ENCODE measurements at places on chromosomes 11 and 22. TPM values are rescaled to one million over a fixed set of nuclear protein-coding genes. Genes with fewer than 3 reads are reported as not detected.

UCP2 gene
- 36.8 TPM for total RNA-seq

MMP7 gene
- 1.3 TPM for total RNA-seq

LRRC32 gene
- 0.53 TPM for total RNA-seq

SUSD2 gene
- 5.5 TPM for total RNA-seq

EML3 gene
- 83.2 TPM for total RNA-seq

FIBIN gene
- total RNA-seq = not detected

DNA sequence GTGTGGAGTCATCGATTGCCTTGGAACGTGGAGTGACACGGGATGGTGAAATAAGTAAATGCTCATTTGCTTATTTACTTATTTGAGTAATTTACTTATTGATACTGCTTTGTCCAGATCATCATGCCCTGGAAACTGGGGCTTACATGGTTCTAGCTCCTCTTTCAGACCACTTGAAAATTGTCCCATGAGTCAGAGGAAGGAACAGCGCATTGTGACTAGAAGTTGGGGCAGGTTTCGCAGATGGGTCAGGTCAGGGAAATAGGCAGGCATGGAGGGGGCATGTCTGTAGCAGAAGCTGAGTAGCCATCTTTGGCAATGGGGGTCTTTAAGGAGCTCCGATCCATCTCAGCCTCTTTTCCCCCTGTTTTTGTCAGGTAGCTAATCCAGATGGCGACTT, 104.2 kb upstream of the SORL1-AS1 start:
- H3K4me1 ChIP-seq = peaks cover 13% of the 10 kb centered on the region
- DNase-seq = no peak
- peaks cover 73% of the 10 kb centered on the region for H3K27me3 ChIP-seq
- H3K27ac ChIP-seq = no peak overlapping the region

DNA sequence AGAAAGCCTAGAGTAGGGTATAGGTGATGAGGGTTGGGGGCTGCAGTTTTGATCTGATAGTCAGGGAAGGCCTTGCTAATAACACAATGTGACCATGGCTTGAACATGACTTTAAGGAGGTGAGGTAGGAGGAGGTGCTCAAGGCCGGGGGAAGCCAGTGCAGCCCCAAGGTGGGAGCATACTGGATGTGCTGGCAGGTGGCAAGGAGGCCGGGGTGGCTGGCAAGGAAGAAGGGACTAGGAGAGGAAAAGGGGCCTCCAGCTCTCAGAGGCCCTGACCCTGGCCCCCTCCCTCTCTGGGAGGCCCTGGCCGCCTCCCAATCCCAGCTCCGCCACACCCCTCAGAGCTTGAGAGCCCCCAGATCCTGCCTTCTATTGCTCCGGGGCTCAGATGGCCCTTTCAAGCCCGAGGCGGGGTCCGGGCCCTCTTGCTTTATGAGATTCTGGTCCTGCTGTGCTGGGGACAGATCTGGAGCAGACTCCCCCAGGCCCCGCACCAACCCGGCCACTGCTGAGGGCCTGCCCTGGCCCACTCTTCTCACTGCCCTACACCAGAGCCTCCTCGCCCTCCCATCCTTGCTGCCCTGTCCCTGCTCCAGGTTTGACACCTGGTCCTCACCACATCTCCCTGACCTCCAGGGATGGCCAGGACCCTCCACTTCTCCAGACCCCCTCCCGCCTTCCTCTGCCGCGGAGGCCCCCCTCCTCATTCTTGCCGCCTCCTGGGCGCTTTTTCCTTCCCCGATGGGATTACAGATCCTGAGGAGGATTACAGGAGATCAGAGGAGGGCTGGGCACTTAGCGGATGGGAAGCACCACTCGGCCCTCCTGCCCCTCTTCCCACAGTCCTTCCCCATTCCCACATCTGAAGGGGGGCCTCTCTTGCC, 1.8 kb downstream of the PITPNM1 start:
- DNase-seq = no peak
- H3K4me3 ChIP-seq = peak overlapping the region; percentile 97
- H3K27ac ChIP-seq = no peak overlapping the region
- peaks cover 32% of the 10 kb centered on the region for H3K4me1 ChIP-seq
- no peaks in the 10 kb centered on the region for H3K27me3 ChIP-seq

DNA sequence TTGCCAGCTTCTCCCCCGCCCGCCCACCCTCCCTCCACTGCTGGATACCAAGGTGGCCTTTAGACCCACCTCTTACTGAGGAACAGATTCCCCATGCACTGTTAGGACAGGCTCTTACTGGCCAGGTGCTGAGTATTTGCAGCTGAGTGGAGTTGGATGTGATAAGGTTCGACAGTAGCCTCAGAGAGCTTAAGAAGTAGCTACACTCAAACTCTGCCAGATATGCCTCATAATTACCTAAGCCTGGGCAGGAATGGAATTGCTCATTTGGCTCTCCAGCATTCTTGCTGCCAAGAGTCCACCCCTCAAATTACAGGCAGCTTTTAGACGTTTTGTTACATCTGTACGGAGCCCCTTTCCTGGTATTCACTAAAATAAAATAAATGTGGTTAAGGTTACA, 9.6 kb downstream of the FAM181B start:
- DNase-seq = no peak
- H3K4me3 ChIP-seq = no peak overlapping the region
- no peaks in the 10 kb centered on the region for H3K27me3 ChIP-seq
- no peaks in the 10 kb centered on the region for H3K36me3 ChIP-seq

DNA sequence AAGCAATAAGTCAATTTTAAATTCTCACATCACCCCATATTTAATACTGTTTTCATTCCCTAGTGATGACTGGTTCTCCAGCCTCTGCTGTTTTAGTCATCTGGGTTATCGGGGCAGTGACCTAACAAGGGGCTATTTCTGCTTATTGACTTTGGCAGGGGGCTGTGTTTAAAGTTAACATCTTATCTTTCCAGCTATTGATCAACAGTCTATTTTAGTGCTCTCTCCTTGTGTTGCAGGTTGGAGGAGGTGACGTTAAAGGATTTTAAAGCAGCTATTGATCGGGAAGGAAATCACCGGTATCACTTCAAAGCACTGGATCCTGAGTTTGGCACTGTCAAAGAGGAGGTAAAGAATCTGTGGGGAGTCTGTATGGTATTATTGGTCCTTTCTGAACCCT, 7.7 kb upstream of the DLAT start:
- no peak overlapping the region for H3K27ac ChIP-seq
- H3K4me1 ChIP-seq = peaks cover 30% of the 10 kb centered on the region
- no peaks in the 10 kb centered on the region for H3K36me3 ChIP-seq

GRCh38 chr22:37300551-37301017, 18.3 kb downstream of the CYTH4 start:
- H3K27me3 ChIP-seq = no peaks in the 10 kb centered on the region
- no peak overlapping the region for H3K27ac ChIP-seq
- peaks cover 20% of the 10 kb centered on the region for H3K4me1 ChIP-seq

DNA sequence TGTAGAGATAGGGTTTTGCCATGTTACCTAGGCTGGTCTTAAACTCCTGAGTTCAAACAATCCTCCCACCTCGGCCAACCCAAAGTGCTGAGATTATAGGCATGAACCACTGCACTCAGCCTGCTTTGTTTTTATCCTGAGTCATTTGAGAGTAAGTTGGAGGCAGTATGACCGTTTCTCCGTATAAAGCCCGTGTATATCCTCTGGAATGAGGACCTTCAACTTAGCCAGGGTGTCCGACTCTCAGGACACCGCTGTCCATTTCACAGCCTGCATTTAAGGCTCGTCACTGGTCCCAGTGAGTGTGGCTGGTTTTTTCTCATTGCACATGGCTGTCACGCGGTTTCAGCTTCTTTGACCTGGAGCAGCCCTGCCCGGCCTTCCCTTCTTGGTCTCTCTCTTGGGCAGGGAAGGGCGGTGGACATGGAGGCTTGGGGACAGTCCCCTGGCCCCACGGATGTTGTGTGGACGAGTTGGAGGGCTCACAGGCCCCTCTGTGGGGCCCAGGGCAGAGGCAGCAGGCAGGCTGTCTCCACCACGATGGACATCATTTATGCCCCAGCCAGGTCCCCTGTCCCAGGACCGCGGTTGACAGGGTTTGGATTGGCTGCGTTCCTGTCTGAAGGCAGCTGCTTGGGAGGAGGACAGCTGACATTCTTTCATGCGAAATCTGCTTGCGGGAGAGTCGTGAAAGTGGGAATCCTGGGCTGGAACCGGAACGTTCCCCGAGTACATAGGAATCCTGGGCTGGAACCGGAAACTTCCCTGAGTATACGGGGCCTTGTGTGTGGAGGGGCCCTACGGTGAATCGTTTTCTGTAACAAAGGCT, 93.3 kb downstream of the KCNQ1 start:
- DNase-seq = no peak
- no peak overlapping the region for H3K27ac ChIP-seq
- H3K27me3 ChIP-seq = peaks cover 6% of the 10 kb centered on the region
- no peak overlapping the region for H3K4me3 ChIP-seq
- H3K4me1 ChIP-seq = peaks cover 11% of the 10 kb centered on the region

DNA sequence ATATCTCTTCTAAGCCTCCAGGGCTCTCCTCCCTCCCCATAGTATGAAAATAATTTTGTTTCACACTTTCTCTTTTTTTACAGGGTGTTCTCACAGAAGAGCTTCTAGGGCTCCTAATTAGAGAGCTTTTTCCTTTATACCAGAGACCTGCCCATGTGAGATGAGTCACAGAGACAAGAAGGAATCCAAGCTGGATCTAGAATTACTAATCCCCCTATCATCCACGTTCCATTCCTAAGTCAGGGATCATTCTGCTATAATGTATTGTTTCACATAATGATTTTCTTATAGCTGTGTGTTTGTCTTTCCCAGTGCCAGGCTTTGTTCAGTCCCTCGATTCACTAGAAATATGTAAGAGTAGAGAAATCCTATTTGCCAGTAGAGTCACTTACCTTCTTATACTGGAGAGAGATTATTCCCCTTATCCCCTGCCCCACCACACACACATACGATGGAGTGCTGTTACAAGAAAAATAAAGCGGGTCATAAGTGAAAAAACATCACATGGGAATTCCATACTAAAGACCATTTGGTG, 778.3 kb upstream of the LRRC4C start:
- no peaks in the 10 kb centered on the region for H3K4me1 ChIP-seq
- no peak overlapping the region for H3K27ac ChIP-seq
- H3K4me3 ChIP-seq = no peak overlapping the region
- H3K36me3 ChIP-seq = no peaks in the 10 kb centered on the region
- no peak for DNase-seq

GRCh38 chr11:45817191-45817590, 12.2 kb downstream of the SLC35C1 start:
- no peak overlapping the region for H3K4me3 ChIP-seq
- H3K4me1 ChIP-seq = peaks cover 3% of the 10 kb centered on the region
- H3K27me3 ChIP-seq = no peaks in the 10 kb centered on the region

DNA sequence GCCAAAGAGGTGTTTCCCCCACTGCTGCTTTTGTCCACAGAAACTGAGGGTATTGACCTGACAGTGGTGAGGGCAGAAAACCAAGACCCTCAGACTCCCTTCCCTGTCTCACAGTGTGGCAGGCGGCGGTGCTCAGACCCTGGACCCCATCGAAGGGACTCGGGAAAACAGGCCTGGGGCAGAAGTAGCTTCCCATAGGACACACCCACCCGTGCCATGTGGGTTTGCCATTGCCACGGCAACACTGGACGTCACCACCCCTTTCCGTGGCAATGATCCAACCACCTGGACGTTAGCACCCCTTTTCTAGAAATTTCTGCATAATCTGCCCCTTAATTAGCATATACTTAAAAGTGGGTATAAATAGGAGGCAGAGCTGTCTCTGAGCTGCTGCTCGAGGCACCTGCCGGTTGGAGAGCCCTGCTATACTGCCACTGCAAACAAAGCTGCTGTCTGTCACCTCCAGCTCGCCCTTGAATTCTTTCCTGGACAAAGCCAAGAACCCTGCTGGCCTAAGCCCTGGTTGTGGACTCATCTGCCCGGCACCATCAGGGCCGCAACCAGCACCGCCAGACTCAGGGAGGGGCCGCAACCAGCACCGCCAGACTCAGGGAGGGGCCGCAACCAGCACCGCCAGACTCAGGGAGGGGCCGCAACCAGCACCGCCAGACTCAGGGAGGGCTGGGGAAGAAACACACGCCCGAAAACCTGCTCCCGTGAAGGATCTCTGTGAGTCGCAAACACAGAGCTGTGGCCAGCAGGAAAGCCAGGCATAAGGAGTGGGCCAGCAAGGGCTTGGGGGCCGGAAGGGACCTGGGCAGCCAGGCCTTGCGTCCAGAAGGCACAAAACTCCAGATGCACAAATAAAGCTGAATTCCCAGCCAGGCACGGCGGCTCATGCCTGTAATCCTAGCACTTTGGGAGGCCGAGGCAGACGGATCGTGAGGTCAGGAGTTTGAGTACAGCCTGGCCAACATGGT, 10.4 kb downstream of the MLC1 start:
- H3K27me3 ChIP-seq = peaks cover 8% of the 10 kb centered on the region
- H3K36me3 ChIP-seq = no peaks in the 10 kb centered on the region
- no peak overlapping the region for H3K4me3 ChIP-seq
- H3K27ac ChIP-seq = no peak overlapping the region

GRCh38 chr22:45538281-45538680, 35.6 kb downstream of the FBLN1 start:
- DNase-seq = no peak
- H3K36me3 ChIP-seq = peaks cover 17% of the 10 kb centered on the region
- no peak overlapping the region for H3K4me3 ChIP-seq

GRCh38 chr11:71914617-71915189, 13.7 kb downstream of the XNDC1N start:
- 0 out of 2 replicates have a peak, but pooled peaks cover 8% of the 10 kb centered on the region for H3K36me3 ChIP-seq
- no peak for DNase-seq
- H3K27me3 ChIP-seq = no peaks in the 10 kb centered on the region
- H3K4me1 ChIP-seq = peaks cover 11% of the 10 kb centered on the region
- no peak overlapping the region for H3K4me3 ChIP-seq

- no peaks in the 10 kb centered on the region for H3K36me3 ChIP-seq
- H3K4me3 ChIP-seq = no peak overlapping the region
- H3K27ac ChIP-seq = no peak overlapping the region
- DNase-seq = no peak
- H3K4me1 ChIP-seq = no peaks in the 10 kb centered on the region
Observed at GRCh38 chr11:33463059-33463458, 205.9 kb downstream of the HIPK3 start.

DNA sequence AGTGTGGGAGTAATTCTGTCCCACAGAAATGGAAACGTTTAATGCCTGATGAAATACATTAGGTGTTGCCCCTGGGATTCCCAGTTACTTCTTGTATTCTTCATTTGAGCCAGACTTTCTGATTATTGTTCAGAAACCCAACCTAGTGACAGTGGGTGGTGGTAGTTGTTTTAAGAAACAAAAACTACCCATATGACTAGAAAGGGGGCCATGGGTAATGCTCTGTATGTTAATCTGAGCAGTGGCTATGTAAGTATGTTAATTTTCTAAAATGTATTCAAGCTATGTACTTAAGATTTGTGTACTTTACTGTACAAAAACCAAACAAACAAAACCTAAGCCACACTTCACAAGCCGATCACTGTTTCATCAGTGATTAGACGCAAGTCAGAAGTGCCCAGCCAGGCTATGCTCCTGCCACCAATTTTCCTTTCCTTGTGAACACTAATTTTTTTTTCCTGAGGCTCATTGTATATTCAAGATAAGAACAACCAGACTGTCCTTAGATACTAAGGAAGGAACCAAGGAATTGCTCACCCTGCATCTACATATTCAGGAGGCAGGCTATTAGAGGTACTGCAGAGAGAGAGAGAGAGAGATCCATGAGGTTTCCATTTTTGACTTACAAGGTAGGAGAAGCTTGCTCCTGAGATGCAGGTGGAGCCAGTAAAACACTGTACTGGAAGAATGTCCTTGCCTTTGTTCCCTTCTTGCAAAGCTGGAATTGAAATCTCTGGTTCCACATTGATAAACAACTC, 122.7 kb downstream of the DBX1 start:
- H3K27ac ChIP-seq = no peak overlapping the region
- no peaks in the 10 kb centered on the region for H3K36me3 ChIP-seq
- no peak overlapping the region for H3K4me3 ChIP-seq
- no peak for DNase-seq
- no peaks in the 10 kb centered on the region for H3K27me3 ChIP-seq

GRCh38 chr11:75286826-75287465, 46.4 kb downstream of the TPBGL start:
- DNase-seq = no peak
- H3K4me1 ChIP-seq = no peaks in the 10 kb centered on the region
- no peak overlapping the region for H3K4me3 ChIP-seq
- no peaks in the 10 kb centered on the region for H3K36me3 ChIP-seq
- no peaks in the 10 kb centered on the region for H3K27me3 ChIP-seq

All from PC-9 (cell line).